Fibroblast of gingiva (primary cell): ENCODE measurements at places on chromosomes 5 and 9.
A peak's percentile ranks its signal among the peaks of the same experiment; 100 is the strongest.

DNA sequence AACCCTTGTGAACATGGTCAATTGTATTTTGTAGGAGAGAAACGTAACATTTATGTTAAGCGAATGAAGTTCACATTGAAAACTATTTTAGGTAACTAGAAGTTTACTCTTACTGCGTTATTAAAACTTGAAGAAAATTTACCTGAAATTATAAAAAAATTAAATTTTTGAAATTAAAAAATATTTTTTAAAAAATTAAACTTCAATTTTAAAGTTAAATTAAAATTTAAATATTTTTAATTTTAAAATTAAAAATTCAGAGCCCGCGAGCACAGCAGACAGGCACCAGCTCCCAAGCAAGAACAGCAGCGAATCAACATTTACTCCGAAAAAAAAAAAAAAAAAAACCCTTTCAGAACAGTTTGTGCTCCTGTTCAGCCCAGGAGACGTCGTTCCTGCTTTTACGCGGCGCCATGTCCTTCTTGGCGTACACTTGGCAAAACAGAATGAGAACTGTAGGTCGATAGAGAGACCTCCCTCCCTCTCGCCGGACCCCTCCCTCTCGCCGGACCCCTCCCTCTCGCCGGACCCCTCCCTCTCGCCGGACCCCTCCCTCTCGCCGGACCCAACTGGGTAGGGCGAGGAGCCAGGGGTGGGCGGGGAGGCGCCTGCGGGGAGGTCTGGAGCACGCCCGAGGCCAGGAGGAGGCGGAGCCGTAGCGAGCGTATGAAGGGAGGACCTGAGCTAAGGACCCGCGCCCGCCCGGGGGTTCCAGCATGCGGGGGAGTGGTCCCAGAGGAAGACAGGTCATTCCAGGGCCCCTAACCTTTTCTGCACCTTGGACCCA, 235.8 kb downstream of the ROR2 start:
- peak; percentile 44 for DNase-seq

- DNase-seq = no peak
Observed at GRCh38 chr9:133509179-133510083, 15.3 kb downstream of the MYMK start.

GRCh38 chr9:79176014-79176697, 395.6 kb upstream of the TLE4 start:
- no peak for DNase-seq

- DNase-seq = no peak
Observed at GRCh38 chr9:77546376-77546950, 101.7 kb downstream of the GNA14 start.

DNA sequence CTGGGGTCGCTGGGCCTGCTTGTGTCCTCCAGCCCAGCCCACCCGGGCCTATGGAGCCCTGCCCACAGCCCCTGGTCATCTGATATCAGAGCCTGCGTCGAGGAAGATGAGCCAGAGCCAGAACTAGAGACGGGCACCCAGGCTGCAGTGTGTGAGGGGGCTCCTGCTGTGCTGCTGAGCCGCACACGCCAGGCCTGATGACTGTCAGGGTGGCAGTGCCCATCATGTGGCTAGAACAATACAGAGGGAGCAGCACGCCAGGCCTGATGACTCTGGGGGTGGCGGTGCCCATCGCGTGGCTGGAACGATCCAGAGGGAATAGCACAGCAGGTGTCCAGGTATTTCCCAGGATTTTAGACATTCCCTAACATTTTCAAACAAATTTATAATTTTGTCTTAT, 9.2 kb upstream of the LRRC14B start:
- no peak for DNase-seq

- no peak for DNase-seq
Observed at GRCh38 chr5:81305785-81306184, 4.4 kb downstream of the ZCCHC9 start.

GRCh38 chr5:134138416-134139376, 24.2 kb downstream of the TCF7 start:
- DNase-seq = no peak

- no peak for DNase-seq
Observed at GRCh38 chr9:126487856-126488255, 125.9 kb upstream of the LMX1B start.

GRCh38 chr5:31664566-31664965, 25.6 kb downstream of the PDZD2 start:
- no peak for DNase-seq

GRCh38 chr9:29432191-29432590, 1858.9 kb upstream of the C9orf72 start:
- no peak for DNase-seq

GRCh38 chr5:114223866-114224265, 138.0 kb upstream of the KCNN2 start:
- no peak for DNase-seq

GRCh38 chr9:33924978-33925797, 108.2 kb downstream of the UBE2R2 start:
- DNase-seq = peak; percentile 51

DNA sequence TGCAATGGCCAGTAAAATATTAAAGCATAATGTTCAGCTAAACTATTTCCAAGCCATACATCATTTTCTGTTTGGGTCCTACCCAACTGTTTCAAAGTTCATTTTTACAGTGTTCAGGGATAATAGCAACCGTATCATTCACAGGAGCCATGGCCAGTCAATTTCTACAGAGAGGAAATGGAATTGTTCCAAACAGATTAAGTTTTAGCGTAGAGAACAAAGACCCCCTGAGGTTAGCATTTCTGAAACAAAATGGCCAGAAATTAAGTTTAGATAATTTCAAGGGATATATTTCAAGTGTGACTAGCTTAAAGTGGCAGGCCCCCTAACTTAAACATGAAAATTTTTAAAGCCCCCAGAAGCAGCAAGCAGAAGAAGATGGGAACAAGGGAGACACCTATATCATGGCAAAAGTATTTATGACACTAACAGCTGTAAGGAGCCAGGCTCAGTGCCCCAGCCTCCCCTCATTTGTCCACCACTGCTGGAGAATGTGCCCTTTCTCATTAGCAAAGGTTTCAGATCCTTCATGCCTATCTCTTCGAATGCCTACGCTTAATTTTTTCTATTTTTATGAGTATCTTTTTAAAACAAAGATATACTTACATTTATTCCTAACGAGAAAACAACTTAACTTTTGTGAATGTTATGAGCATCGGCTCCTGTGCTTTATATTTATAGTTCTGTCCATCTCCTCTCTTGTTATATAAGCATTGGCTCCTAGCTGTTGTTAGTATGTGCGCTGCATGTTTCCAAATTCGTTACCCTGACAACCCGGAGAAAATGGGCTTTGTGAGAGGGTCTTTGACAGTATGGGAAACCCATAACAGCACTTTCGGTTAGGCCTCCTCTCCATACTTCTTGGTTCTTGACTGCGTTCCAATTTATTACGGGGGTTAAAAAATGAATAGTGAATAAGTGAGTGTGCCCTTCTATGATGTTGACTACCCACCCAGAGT, 116.3 kb downstream of the MED27 start:
- DNase-seq = no peak

- DNase-seq = no peak
Observed at GRCh38 chr5:121897341-121897740, 45.7 kb downstream of the FTMT start.

DNA sequence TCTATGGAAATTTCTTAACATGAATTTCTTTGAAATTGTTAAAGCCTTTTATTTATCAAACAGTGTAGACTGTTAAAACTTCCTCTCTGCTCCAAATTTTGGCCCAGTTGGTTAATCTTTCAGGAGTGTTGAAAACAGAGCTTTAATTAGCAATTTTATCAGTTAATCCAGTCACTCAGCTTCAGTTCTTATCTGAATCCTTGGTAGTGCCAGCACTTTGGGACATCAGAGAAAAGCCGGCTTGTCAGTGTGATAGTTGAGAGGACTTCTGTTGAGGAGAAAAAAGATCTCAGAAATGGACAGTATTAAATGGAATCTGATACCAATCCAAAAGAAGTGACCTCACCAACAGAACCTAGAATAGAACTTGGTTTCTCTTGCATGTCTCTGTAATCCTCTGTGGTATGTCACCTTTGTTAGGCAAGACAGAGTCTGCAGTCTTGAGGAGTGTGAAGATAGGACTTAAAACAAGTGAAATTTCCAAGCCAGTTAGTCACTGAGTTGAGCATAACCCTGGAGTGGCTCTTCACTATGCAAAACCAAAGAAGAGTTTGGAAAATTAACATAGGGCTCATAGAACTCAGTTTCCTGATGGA, 251.8 kb downstream of the NNT start:
- DNase-seq = peak; percentile 23

DNA sequence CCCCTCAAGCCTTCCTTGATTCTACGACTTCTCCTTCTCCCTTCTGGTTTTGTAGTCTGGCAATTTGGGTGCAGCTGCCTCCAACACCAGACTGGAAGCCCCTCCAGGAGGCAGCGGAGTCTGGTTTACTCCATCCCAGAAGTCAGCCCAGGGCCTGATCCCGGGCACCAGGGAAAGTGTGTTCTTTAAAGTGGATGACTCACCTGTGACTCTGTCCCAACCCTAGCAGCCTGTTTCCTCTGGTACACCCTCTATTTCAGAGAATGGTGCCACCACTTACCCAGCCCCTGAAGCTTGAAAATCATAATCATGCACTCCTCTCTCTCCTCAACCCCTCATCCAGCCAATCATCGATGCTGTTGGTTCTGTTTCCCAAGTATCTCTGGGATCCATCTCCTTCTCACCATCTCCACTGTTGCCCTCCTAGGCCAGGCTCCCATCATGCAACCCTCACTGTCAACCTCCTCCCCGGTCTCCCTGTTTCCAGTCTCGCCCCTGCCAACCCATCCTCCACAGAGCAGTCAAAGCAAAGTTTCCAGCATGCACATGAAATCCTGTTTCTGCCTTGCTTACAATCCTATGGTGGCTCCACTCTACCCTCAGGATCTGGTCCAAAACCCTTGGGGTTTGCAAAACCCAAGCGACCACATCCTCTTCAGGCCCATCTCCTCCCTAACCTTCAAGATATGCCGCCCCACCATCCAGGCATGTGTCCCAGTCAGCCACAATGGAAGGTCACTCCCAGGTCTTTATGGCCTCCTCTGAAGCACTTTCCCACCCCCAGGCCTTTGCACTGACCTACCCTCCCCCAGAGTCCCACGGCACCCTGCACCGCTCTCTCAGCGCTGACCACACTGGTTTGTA, 10.5 kb downstream of the LHX6 start:
- DNase-seq = no peak

GRCh38 chr5:18433336-18433735, 799.1 kb downstream of the TAF11L14 start:
- no peak for DNase-seq

DNA sequence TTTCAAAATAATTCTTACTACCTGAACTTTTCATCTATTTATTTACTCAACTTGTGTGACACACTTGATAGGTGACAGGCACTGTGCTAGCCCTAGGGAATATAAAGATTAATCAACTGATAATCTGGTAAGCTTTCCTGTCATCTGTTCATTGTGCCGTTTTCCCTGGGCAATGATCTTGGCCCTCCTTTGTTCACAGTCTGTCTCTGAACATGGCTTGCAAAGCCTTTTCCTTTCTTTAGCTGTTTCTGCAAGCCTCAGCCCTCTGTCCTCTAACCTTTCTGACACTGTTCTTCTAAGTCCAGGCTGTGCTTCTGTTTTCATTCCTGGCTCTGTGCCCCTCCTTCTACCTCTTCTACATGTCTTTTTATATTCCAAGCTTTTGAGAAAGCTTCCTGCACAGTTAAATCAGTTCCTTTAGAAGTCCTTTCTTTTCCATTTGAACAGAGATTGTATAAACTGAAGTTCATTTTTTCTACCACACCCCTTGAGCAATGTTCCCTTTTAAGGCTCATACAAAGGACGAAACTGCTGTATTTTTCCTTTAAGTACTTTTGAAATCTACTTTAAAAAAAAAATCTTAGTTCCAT, 803.0 kb upstream of the ZNF608 start:
- DNase-seq = peak; percentile 49

DNA sequence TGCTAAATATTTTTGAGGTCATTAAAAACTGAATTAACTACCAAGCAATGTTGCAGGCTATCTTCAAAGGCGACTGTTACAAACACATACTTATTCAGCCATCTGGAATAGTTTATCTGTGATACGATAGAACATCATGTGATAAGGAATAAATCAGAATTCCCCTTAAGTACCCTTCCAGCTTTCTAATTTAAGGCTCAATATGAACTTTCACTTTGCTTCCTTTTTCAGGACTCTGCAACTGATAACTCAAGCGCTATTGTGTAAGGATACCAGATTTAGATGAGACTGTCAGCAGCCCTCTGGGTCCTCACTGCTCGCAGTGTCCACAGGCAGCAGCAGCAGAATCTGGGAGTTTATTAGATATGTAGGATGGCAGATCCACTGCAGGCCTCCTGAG, 416.3 kb downstream of the SPATA31D1 start:
- DNase-seq = no peak

- DNase-seq = no peak
Observed at GRCh38 chr5:79183617-79184016, 52.3 kb upstream of the JMY start.

- no peak for DNase-seq
Observed at GRCh38 chr5:89047571-89047970, 164.6 kb upstream of the MEF2C start.

- no peak for DNase-seq
Observed at GRCh38 chr5:120657104-120657503, 193.0 kb downstream of the PRR16 start.

GRCh38 chr9:80077059-80077458, 505.3 kb downstream of the TLE4 start:
- DNase-seq = no peak

GRCh38 chr5:88502179-88503040, 233.8 kb upstream of the TMEM161B start:
- DNase-seq = no peak

- no peak for DNase-seq
Observed at GRCh38 chr5:66469684-66470083, 126.5 kb upstream of the MAST4 start.

DNA sequence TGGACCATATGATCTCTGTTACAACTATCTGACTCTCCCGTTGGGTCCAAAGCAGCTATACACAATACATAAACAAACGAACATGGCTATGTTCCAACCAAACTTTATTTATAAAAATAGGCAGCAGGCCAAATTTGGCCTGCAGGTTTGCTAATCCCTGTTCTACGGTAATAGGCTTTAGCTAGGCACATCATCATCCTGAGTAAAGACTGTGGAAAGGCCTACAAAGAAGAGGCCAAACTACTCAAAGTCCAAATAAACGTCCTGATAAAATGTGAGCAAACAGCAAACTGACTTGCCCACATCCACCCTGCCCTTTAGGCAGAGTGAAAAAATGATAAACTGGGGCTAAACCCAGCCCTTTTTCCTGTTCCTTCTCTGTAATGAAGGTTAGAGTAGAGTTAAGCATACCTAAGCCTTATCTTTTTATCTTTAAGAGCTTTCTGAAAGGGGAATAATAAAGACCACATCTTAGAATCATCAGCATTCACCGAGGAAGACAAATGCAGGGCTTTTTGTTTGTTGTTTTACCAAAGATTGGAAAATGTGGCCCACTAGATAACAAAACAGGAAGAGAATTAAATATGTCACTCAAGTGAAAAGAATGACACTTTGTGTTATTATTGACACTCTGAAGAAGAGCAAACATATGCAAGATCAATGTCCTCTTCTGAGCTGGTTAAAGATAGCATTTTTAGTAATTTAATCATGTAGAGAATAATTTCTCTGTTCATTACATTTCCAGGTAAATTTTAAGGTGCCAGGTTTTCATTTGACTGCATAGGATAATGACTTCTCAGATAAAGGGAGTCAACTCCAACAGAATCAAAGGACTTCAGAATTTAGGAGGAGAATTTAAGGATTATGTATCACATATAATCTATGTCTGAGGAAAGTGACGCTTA, 160.0 kb upstream of the GNA14 start:
- peak; percentile 24 for DNase-seq
